CD4-positive, alpha-beta T cell treated with Interleukin-21 for 1 hour (primary cell): ENCODE measurements at places on chromosomes 4 and X.
A peak's percentile ranks its signal among the peaks of the same experiment; 100 is the strongest.

- peak; percentile 67 for DNase-seq
Observed at GRCh38 chr4:153467897-153468262, 1.7 kb downstream of the TMEM131L start.

GRCh38 chr4:109730619-109731545 is 1.0 kb upstream of the PLA2G12A start:
- no peak for DNase-seq

DNA sequence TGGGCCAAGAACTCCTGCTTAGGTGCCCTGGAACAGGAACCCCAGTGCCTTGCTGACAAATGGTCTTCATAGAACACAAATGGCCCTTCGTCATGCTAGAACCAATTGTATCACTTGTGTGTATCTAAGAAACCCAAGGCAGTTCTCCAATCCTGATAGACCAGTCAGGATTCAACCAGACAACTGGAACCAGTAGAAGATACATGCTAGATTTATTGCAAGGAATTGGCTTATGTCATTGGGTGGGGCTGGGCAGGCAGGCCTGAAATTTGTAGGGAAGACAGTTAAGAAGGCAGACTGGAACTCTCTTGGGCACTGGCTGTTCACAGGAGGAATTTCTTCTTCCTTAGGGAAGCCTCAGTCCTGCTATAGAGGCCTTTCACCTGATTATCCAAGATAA is 17.0 kb upstream of the TBL1X start:
- no peak for DNase-seq

- no peak for DNase-seq
Observed at GRCh38 chr4:120198411-120198810, 131.8 kb upstream of the MAD2L1 start.

DNA sequence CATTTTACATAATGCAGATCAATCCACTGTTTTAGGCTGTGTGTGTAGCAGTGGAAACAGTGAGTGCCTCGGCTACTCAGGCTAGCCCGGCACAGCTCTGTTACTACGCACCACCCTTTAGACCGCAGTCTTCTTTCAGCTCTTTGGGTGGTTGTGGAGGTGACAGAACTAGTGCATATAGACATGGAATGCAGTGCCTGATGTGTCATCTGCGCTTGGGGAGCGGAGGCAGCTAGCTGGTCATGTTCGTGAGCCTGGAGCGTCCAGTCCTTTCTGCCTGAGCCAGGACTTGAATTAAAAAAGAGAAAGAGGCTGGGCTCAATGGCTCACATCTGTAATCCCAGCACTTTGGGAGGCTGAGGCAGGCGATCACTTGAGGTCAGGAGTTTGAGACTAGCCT is 4.8 kb downstream of the TBC1D14 start:
- DNase-seq: no peak

- no peak for DNase-seq
Observed at GRCh38 chr4:169617306-169617705, 3.1 kb upstream of the CLCN3 start.

DNA sequence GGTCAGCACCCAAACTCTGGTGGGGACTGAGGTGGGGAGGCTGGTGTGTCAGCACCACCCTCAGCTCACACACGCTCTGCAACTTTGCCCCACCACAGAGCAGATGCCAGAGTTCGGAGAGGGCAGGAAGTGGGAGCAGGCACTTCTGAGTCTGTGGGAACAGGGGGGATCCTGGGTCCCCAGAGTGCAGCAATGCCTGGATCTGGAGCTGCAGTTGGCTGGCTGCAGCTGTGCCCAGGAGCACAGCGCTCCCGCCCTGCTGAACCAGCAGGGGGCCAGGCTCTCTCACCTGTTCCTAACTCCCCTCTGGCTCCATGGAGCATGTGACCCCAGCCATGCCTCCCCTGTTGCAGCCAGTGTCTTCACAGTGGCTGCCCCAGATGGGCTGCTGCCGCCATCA is 252.4 kb downstream of the SPOCK3 start:
- no peak for DNase-seq

- DNase-seq: no peak
Observed at GRCh38 chrX:39582091-39582490, 515.7 kb downstream of the BCOR start.

DNA sequence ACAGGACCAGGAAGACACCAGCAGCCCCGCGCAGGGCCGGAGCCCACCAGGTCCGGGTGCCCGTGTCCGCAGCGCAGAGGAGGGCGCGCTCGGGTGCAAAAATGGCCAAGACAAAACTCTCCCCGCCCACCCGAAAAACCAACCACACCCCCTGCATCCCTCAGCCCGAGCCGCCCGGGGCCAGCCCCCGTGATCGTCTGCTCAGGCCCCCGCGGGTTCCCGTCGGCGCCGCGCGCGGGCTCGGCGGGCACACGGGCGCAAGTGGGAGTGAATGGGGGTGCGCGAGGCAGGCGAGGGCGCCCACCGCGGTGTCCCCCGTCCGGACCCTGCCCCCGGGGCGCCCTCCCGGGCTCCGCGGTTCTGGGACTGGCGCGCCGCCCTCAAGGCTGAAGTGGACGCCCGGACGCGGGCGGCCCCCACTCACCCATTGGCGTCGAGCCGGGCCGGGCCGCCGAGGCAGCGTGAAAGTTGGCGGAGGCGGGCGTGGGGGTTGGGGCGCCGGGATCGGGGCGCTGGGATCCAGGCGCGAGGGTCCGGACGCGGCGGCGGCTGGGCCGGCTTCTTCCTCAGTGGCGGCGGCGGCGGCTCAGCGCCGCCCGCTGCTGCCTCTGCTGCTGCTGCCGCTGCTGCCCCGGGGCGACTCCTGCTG is 393 bp downstream of the SH3KBP1 start:
- peak; percentile 24 for DNase-seq

DNA sequence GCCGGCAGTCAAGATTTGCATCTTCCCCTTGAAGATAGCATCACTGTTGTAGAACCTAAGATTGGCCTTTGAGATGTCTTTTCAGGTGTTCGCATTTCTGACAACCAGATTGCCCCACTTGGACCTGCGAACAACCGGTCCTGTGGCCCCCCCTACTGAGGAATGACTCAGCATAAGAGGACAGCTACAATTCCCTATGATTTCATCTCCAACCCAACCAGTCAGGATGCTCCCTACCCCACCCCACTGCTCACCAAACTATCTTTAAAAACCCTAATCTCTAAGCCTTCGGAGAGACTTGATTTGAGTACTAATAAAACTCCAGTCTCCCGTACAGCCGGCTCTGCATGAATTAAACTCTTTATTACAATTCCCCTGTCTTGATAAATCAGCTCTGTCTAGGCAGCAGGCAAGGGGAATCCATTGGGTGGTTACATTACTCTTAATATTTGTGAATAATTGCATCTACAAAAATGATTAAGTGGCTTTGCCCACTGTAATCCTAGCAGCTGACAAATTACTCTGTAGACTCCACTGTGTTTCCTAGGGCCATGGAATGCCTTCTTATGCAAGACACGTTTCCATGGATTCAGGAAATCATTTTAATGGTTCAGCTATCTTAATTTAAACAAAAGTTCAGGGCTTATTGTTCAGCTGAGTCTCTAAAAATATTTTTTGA is 95.4 kb downstream of the GPR143 start:
- DNase-seq: no peak

DNA sequence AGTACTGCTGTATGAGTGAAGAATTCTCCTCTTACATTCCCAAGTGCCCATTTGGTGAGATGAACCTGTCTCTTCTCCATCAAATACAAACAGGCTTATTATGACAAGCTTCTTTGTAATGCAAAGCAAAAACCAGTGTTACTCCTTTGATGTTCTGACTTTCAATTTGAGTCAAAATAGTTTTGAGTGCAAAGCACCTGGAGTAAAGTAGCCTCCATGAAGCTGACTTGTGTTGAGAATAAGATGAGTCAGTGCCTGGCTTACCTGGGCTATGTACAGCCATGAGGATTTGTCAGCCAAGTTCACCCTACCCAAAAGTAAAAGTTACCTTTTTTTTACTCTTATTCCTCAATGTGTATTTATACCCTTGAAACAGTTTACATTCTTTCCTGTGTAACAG is 132.5 kb upstream of the FMR1 start:
- DNase-seq: no peak

- DNase-seq: no peak
Observed at GRCh38 chr4:32429151-32429550, 1709.0 kb downstream of the PCDH7 start.

DNA sequence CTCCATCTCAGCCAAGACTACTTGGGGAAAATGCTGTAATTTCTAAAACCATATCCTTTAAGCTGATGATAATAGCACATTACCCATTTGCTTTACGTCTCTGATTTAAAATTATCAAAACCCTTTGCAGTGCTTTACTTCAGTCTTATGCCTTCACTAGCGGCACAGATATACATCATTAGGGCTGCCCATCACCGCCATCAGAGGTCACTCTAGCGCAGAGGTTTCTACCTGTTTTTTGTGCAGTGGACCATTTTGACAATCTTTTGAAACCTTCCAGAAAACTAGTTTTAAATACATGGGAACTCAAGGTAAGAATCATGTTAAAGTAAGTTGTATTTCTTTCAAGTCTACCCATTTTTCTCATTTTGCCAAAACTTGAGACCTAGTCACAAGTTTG is 592.5 kb downstream of the PPARGC1A start:
- no peak for DNase-seq

- DNase-seq: peak; percentile 82
Observed at GRCh38 chr4:142406917-142407501, 439.1 kb downstream of the INPP4B start.

DNA sequence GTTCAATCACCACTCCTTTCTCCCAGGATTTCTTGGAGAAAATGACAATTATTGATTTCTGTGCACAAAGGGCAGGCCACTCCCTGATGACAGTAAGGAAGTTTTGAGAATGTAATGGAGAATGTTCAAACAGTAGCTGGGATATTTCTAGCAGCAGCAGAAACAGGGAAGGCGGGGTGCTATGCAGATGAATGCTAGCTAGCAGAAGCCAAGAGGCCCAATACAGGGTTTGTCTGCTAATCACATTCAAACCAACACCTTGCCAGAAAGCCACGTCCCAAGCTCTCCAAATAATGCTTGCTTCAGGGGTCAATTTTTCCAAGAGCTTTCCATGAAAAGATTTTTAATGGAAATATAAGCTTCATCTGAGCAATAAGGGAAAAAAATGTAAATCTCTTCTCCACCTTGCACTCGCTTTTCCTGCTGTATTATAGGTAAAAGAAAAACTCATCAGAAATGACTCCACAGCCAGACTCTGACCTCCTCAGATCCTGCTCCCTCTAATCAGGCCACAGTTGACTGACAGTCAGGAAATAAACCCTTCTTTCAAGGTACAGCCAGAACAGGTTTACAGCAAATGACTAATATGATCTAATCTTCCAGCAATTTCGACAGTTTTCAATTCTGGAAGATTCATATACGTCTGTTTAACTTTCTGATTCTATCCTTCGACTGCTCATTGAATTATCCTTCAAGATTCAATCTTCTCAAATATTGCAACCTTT is 84.7 kb upstream of the PCDH19 start:
- no peak for DNase-seq

- DNase-seq: no peak
Observed at GRCh38 chrX:81255876-81256275, 54.0 kb downstream of the SH3BGRL start.

DNA sequence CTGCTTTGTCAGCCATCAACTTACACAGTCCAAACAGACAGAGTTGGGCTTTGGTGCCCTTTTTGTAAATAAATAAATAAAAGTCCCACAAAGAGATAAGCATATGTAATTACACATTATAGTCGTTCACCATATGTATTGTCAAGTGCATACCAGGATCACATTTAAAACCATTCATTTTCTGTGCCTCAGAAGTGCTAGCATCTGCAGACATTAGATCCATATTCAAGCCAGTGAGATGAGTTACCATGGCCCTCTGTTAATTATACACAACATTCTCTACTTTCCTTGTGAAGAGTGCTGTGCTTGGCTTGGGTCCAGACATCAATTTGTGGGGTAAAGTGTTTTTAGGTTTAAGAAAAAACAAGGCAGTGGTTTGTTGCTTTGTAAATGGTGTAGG is 76.8 kb downstream of the ENOX2 start:
- no peak for DNase-seq

DNA sequence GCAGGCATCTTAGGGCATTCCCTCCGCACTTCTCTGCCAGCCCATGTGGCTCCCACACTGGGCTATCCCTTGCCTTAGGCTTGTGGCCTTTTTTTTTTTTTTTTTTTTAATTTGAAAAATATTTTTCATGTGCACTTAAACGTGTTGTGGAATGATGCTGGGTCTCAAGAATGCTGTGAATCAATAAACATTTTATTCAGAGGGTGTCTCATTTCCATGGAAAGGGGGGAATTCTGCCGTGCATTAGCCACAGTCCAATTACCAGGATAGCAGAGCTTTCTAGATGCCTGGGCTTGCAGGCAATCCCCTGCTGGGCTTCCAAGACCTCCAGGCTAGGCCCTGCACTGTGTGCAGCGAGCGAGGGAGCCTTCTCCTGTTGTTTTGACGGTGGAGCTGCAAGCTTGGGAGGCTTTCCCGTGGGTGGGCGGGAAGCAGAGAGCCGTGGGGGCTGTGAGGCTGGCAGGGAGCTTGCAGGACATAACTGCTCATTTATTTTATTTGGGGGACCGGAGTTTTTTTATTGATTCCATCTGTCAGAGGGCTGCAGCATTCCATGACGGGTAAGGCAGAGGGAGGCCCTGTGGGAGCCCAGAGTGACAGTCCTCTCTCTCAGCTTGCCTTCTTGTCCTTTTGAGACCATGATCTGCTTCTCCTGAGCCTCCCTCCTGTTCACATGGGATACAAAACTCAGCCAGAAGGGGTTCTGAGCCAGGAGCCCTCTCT is 2.6 kb upstream of the CPZ start:
- no peak for DNase-seq

- DNase-seq: no peak
Observed at GRCh38 chr4:79250887-79251286, 75.0 kb downstream of the NAA11 start.

DNA sequence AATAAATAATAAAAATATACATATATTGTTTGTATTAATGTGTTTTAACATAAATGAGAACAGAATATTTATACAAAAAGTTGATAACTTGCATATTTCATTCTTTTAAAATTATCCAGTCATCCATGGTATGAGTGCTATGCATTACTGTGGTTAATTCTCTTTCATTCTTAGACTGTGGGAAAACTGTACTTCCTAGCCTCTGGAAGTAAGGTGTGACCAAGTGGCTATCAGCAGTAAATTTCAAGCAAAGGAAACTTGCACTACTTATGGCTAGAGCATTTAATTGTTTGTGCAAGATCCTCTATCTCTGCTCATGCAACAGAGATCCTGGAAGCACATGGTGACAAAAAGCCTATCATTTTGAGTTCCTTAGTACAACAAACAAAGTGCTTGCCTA is 1054.5 kb upstream of the PABPC4L start:
- DNase-seq: no peak

DNA sequence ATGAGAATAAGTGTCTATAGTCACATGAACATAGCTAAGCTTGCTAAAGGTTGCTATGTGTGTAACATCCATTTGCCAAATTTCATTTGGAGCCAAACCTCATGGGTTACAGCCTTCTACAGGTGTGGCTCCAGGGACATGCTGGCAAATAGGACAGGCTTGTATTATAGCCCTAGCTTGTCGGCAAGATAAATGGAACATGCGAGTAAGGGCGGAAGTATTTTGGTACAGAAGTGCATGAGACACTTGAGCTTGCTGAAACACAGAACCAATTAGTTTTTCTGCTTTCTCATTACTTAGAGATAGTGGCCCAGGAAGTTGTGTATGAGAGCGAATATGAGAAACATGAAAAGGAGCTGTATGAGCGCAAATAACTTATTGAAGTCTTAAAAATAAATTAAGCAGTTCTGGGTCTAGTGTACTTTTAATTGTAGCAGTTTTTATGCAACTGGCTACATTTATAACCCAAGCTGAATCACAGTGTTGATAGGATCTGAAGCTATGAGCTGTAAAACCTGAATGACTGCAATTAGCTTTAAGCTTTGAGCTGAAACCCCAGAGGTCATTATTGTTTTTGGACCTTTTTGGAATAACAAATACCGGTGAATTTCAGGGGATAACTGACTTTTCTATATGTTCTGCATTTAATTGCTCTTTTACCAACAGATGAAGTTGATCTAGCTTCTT is 64.6 kb downstream of the KDM5C start:
- no peak for DNase-seq
